ENCODE measurements at places on chromosomes 7 and 10.

GRCh38 chr10:103553743-103554487, 60.4 kb downstream of the NEURL1 start:
- no peak for DNase-seq

- no peak for DNase-seq
Measured at GRCh38 chr7:92817398-92817797, 19.0 kb downstream of the CDK6 start.

DNA sequence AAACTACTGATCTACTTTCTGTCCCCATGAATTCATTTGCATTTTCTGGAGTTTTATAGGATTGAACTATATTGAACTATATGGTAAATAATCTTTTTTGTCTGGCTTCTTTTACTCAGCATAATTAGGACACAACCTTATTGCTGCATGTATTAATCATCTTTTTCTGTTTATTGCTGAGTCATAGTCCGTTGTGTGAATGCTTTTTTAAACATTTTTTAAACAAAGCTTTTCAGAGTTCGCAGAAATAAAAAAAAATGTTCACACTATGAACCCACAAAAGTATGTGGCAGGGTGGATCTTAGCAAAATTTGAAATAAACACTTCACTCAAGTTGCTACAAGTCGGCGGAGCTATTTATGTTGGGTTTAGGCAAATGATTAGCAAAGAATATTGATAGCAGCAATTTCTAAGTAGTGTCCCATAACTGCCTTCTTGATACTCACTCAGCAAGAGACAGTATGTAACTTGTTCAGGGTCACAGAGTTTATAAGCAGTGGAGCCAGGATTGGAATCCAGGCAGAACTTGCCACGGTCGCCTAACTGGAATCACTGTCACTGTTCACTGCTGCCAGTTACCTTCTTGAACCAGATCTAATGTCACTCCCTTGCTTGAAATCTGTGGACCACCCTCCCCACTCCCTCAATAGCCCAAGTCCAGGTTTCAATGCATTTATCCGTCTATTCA, 5.6 kb downstream of the CH25H start:
- no peak for DNase-seq

DNA sequence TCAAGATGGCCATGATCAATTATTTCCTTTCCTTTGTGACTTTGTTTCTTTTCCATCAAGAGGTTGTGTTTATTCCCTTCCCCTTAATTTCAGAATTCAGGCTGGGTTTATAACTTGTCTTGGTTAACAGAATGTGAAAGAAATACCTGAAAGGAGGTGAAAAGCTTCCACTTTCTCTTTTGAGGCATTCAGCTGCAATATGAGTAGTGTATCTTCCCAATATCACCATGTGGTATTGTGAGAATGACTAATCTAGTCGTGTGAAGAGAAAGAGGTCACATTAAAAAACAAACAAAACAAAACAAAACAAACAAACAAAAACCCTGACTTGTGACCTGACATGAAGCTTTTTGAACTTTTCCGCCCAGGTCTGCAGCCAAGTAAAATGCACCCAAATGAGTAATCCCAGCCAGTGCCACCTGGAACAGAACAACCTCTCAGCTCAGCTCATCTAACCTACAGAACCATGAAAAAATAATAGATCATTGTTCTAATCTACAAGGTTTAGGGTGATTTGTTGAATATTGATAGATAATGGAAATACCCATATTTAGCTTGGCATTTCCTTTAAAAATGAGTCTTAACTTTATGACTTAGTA, 70.8 kb upstream of the TEX47 start:
- no peak for DNase-seq

DNA sequence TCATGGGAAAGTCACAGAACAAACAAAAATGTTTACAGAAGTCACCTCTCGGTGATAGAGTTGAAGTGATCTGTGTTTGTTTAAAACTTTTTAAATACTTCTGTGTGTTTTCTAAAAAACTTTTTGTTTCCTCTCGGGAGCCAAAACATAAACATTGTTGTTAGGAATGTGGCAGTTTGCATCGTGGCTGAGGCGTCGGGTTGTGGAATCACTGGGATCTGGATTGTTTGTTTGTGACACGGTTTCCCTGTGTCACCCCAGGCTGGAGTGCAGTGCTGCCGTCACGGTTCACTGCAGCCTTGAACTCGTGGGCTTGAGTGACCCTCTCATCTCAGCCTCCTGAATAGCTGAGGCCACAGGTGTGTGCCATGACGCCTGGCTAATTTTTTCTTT, 29.0 kb upstream of the SUN1 start:
- DNase-seq, result no peak

- no peak for DNase-seq
Measured at GRCh38 chr7:68148440-68148839, 1151.8 kb downstream of the TYW1 start.

GRCh38 chr10:101646364-101646763, 48.6 kb downstream of the FBXW4 start:
- DNase-seq, result no peak

DNA sequence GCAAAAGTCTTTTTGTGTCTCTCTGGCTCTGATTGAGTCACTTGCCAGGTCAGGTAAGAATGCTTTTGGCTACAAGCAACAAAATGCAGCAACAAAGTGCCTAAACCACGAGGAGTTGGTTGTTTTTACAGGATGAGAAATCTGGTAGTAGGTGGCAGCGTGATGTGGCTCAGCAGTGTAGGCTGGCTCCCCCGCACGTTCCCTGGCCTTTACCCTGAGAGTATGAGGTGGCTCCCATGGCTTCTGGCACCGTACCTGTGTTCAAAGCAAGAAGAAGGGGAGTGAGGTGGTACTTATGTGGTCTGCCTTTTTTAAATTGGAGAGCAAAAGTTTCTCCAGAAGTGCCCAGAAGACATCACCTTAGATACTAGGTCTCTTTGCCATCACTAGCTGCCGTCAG, 11.7 kb downstream of the PRKRIP1 start:
- no peak for DNase-seq

DNA sequence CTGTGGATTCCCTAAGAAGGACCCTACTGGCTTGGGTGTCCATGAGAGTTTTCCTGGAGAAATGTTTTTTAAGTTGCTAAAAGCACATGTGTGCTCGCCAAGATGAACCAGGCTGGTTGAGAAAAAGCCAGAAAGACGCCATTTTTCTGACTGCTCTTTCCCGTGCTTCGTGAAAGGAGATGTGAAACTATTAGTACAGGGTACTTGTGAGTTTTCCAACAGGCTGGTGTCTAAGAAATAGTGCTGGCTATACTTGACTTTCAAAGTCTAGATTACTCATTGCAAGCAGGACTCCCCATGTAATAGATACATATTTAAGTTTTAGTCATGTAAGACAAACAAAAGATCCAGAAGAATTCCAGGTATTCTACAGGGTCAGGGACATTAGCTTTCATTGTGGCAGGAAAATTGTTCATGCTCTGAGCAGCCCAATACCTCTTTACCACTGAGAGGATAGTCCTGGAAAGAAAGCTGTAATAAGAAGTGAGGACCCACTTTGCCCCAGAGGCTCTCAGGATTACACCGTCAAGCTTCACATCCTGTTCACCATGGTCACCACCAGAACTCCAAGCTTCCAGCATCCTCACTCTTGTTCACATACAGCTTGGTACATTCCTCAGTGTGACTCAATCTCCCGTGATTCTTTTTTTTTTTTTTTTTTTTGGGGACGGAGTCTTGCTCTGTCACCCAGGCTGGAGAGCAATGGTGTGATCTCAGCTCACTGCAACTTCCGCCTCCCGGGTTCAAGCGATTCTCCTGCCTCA, 43.8 kb upstream of the ICA1 start:
- no peak for DNase-seq

DNA sequence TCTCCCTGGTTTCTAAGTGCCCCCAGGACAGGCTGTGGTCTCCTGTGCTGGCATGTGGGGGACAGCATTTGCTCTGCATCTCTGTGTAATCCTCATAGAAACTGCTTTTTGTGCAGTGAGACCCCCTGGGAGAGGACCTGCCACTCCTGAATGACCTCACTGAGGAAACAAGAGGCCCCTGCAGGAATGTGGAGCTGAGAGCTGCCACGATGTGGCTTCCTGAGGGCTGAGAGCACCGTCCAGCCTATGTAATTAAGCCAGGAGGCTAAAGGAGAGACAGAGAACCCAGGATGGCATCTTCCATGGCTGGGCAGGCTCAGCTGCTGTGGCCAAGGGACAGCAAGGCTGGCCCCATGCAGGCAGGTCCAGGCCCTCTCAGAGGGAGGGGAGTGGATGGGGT, 32.3 kb upstream of the ADGRA1 start:
- DNase-seq, result no peak

- no peak for DNase-seq
Measured at GRCh38 chr10:49610114-49610457, at the start of gene SLC18A3. SLC18A3 (plus strand) TSS chr10:49610310; CDS start chr10:49610741, 431 bp downstream.

- no peak for DNase-seq
Measured at GRCh38 chr10:62917475-62918238, 101.5 kb upstream of the EGR2 start.

- DNase-seq, result no peak
Measured at GRCh38 chr10:86281396-86281795, 85.2 kb downstream of the GRID1 start.

- no peak for DNase-seq
Measured at GRCh38 chr10:32273336-32273735, 73.6 kb downstream of the EPC1 start.

DNA sequence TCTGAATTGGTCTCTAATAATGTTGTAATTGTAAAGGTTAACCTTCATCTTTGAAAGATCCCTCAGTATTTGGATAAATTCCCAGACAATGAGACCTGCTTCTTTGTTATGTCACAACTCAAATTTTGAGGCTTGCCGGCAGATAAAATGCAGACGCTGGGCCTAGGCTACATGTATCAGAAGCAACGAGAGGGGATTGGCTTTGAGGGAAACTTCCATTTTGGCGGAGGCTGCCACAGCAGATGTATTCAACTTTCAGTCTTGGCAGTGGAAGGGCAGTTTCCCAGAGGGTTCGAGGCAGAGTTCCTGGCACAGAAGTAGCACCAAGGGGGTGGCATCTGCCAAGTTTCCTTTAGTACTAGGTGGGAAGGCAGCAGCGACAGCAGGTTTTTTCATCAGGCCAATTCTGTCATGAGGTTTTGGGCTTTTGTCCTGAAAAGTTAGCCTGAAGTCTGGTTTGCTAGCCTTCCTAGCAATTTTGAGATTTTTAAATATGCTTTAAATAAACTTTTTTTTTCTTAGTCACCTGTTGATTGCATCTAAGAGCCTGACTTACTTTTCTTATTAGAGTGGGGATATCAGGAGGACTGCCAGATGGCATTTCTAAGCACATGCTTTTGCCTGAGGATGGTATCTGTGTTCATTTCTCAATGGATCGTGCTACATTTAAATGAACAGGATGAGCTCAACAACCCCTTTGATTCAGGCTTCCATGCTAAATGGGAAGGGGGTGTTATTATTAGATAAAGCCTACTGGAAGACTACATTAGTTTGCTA, 89.5 kb upstream of the FAM3C start:
- DNase-seq, result no peak

- DNase-seq, result no peak
Measured at GRCh38 chr7:64807731-64808365, 13.6 kb downstream of the ZNF138 start.

- no peak for DNase-seq
Measured at GRCh38 chr7:105309235-105310169, 79.2 kb downstream of the SRPK2 start.

- DNase-seq, result no peak
Measured at GRCh38 chr10:78954689-78955088, 114.1 kb upstream of the ZMIZ1 start.

GRCh38 chr10:97633921-97634320, 621 bp upstream of the MORN4 start:
- DNase-seq, result peak; percentile 50

- DNase-seq, result peak; percentile 96
Measured at GRCh38 chr10:5840314-5841307, 27.4 kb upstream of the GDI2 start.

GRCh38 chr7:139626817-139627216, 103.3 kb downstream of the CLEC2L start:
- no peak for DNase-seq

GRCh38 chr10:58651742-58652141, 139.1 kb downstream of the BICC1 start:
- no peak for DNase-seq

- peak; percentile 38 for DNase-seq
Measured at GRCh38 chr7:78691584-78691983, 761.9 kb downstream of the MAGI2 start.

DNA sequence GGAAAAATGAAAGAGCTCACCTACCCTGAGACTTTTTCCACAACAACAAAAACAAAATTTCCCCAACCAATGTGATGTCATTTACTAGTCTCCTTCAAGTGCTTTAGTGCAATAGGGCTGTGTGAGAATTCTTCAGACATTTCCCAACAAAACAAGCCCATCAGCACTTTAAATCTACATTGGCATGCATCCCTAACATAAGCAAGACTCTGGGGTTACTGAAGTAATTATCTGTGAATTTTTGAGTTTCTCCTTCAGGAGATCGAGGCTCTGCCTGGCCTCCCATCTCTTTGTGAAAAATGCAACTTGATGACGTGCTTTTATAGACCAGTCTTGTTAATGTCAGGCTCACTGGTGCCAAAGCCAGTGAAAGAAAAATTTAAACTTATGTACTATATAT, 255.6 kb downstream of the GFRA1 start:
- DNase-seq, result no peak

- no peak for DNase-seq
Measured at GRCh38 chr7:43559946-43560335, 23.0 kb upstream of the STK17A start.

- DNase-seq, result no peak
Measured at GRCh38 chr10:494556-494955, 194.9 kb downstream of the DIP2C start.

DNA sequence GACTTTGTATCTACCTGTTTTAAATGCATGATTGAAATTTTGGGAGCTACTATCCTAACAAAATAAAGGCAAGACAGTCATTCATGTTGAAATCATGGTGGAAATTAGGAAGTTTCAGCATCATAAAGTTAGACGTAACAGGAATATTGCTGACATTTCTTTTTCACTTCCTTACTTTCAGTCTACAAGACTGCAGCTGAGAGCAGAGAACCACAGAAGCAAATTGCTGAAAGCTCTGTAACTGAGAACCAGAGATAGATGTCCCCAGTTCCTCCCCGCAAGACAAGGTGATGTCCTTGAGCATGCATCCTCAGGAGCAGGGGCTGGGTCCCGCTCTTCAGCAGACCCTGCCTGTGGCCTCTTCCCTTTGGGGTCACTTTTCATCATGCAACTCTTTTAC, 466.3 kb upstream of the POM121L12 start:
- DNase-seq, result no peak

- DNase-seq, result peak; percentile 66
Measured at GRCh38 chr7:2288503-2288902, 25.7 kb downstream of the SNX8 start.
